AG20443 (cell line): ENCODE measurements at places on chromosomes 11 and 22.

DNA sequence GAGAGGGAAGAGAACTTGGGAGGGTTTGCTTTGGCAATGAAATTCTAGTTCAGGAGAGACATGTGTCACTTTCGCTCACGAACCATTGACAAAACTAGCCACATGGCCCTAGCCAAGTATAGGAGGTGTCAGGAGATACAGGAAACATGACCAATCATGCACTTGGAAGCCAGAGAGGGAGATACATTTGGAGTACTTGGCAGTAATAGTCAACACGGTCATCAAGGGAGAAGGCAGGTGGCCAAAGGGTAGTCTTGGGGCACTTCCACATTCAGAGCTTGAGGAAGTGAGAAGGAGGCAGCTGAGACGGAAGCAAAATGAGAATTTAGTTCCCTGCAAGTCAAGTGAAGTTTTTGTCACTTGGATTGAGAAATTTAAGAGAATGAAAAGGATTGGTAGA is 26.4 kb upstream of the KIRREL3 start:
- DNase-seq = no peak

GRCh38 chr11:122082205-122082604 is 33.8 kb downstream of the BLID start:
- DNase-seq = no peak

DNA sequence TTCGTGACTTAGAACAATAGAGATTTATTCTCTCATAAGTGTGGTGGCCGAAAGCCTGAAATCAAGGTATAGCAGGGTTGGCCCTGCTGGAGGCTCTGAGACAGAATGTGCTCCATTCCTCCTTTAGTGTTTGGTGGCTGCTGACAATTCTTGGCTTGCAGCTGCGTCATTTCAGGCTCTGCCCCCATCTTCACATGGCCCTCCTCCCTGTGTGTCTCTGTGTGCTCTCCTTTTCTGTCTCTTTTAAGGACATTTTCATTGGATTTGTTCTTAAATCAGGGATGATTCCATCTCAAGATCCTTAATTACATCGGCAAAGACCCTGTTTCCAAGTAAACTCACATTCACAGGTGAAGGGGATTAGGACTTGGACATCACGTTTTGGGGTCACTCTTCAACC is 10.2 kb upstream of the APOL6 start:
- peak; percentile 41 for DNase-seq

- DNase-seq = no peak
These were observed 20.9 kb downstream of the RCOR2 start for GRCh38 chr11:63896071-63896470.

DNA sequence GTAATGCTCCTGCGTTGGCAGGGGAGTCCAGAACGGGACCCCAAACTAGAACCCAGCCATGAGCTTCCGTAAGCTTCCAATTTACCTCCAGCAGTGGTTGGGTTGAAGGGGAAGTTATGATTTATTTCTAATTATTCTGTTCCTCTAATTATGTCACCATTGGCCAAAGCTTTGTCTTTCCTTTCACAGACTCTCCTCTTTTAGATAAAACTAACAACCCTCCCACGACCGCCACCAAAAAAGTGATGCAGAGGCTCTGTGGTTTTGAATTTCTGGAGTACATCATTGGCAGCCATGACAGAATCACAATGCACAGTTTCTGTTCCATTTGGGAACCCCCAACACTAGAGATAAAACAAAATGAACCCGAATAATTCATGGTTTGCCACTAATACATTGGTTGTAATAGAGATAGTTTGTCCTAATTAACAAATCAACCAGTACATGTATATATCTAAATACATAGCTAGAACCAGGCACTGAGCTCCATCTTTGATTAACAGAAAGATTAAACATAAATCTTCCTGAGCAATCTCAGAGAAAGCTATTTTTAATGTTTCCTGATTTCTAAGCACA is 64.3 kb downstream of the ETS1 start:
- no peak for DNase-seq

GRCh38 chr11:3052109-3052479 is 5.1 kb downstream of the CARS1 start:
- no peak for DNase-seq

GRCh38 chr22:47928631-47929030 is 1166.2 kb downstream of the TBC1D22A start:
- no peak for DNase-seq

DNA sequence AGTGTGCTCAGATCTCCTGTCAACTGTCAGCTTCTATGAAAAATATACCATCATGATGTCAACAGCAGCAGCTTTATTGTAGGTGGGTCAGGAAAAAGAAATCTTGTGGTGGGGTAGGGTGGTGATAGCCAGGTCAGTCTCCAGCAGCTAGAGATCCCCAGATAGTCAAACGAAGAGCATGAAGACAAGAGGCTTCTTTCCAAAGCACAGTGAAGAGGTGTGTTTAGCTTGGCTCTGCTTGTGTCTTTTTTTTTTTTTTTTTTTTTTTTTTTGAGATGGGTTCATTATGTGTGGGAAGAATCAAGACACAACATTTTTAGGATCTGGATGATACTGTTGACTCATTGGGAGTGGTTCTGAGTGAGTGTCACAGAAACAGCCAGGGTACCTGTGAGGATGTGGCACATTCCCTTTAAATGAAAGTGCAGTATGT is 1075.5 kb downstream of the NTM start:
- DNase-seq = peak; percentile 44

DNA sequence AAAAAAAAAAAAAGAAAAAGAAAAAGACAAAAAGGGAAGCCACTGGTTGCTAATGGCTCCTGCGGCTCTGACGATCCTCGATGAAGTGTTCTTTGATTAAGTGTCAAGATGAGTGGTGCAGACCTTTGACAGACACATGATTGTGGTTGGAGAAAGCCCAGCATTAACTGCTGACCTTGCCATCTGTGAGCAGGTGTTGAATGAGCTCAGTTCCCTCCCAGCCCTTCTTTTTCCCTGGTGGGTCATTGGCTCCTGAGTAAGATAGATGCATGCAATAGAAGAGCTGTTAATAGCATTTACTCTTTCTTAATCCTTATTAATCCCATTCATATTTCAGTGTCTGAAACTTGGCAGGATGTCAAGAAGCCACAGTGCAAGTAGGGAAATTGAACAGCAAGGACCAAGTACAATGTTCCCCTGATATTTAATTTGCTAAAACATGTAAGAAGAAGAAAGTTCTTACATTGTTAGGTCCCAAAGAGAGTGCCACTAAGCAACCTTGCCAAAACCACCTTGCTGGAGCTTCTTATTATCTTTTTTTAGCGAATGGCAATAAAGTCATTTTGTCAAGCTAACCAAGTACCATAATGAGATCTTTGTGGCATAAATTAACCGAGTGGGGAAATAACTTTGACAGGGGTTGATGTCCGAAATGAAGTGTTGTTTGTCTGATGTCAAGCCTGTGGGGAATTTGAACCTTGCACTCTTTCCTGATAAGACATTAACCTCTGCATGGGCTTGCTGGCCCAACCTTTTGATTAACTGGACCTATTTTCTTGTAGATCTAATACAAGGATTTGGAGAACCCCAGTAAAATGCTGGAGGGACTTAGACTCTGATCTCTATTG is 113.7 kb downstream of the PTPRJ start:
- no peak for DNase-seq

DNA sequence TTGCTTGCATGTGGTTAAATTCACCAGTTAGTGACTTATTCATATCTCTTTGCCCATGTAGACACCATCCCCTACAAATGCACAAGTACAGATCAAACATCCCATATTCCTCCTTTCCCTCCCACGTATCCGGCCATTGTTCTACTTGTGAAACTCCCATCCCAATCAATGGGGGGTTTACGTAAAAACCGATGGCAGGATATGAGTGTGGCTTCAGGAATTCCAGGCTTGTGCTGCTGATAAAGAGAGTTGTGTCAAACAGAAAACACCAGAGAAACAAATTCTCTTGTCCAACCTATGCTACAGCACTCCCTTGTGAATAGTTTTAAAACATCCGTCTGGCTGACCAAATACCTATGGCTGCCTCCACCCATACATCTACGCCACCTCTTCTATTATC is 15.5 kb downstream of the FLI1 start:
- DNase-seq = peak; percentile 49

GRCh38 chr11:121553806-121554205 is 101.0 kb upstream of the SORL1-AS1 start:
- no peak for DNase-seq

DNA sequence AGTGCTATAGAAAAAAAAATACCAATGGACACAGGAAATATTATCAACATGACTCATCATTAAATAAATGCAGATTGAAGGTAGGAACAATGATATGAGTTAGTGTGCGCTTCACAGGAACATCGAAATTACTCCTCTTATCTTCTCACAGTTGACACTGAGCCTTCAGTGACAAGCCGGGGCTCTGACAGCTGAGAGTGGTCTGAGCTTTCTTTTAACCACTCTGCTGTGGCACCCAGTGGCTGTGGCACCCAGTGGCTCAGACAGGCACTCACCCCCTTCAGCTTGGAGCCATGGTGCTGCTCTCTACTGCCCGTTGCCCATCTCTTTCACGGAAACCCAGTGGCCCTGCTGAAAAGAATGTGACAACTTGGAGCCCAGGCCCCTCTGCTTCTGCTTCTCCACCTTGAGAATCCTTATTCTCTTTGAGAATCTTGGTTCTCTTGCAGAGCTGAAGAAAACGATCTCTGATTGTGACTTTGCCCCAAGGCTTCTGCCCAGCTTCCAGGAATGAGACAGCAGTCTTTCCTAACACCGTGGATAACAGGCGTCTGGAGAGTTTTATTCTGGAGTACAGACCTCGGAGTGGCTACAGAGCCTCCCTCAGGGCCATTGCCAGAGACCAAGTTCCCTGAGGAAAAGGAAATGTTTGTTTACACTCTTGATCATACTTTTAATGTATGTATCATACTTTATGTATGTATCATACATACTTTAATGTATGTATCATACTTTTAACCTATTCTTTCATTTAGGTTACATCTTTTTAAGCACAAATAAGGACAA is 37.1 kb upstream of the OR8B8 start:
- DNase-seq = no peak

- DNase-seq = no peak
These were observed 44.5 kb downstream of the RTN4R start for GRCh38 chr22:20223421-20224255.

DNA sequence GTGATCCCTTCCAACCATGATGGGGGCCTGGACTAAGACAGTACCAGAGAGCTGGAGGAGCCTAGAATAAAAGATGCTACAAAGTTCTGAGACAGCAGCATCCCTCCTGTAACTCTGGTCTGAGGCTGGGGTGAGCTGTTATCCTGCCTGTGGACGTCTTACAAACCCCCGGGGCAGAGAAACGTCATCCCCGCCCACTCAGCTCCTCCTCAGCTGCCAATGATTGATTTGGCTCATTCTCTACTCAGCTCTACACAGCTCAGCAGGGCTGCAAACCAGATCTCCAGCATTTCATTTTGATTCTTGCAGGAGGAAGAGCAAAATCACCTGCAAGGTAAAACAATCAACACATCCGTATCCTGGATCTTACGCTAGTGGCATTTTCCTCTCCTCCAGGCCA is 55.5 kb downstream of the CSNK2A3 start:
- DNase-seq = no peak

- no peak for DNase-seq
These were observed 43.5 kb upstream of the H19 start for GRCh38 chr11:2041153-2041552.

GRCh38 chr11:91536366-91536765 is 688.3 kb upstream of the FAT3 start:
- no peak for DNase-seq
